ENCODE measurements at places on chromosomes 12 and 14.

GRCh38 chr12:75635606-75636444 is 124.4 kb upstream of the KRR1 start:
- DNase-seq, result no peak

- DNase-seq, result no peak
Measured at GRCh38 chr14:104865081-104865630, at the start of gene CEP170B. CEP170B (plus strand) TSS chr14:104865268; CDS start chr14:104868451, 3,183 bp downstream.

- DNase-seq, result no peak
Measured at GRCh38 chr14:39175445-39176262, 600 bp downstream of the PNN start.

GRCh38 chr14:103057372-103058163 is at the start of gene CDC42BPB:
CDC42BPB (minus strand) TSS chr14:103057549; CDS start chr14:103057173, 376 bp downstream.
- no peak for DNase-seq

DNA sequence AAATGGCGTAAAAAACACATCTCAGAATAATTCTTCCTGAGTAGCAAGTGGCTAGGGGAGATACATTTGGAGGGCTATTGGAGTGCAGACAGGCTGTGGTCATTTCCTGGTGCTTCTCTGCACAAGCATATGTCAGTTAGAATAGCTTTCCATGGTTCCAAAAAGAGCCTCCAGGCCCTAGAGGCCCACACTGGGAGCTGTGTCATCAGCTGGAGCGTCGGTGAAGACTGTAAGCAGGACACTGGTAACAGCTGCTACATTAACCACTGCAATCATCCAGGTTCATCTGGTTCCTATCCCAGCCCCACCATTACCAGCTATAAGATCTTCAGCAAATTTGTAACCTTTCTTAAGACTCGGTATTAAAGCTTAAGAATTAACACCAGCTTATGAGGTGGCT is 31.7 kb upstream of the APPL2 start:
- no peak for DNase-seq

DNA sequence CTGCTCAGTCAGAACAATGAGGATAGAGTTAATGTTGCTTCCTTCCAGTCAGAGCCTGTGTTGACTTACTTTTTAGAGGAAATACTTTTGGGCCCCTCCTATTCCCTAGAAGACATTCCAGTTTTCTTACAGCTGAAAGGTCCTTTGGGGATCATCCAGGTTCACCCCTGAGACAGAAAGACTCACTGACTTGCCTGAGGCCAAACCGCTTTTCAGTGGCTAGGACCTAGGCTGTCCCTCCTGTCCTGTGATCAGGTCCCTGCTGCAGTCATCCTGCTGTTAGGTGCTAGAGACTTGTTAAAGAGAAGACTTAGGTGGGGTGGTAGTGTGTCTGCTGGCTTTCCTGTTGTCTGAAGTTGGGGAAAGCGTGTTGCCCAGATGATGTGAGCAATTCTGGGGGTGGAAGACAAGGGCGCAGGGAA is 39.6 kb downstream of the SUSD6 start:
- DNase-seq, result no peak

- DNase-seq, result no peak
Measured at GRCh38 chr14:54639611-54640010, 72.7 kb downstream of the SAMD4A start.

- DNase-seq, result no peak
Measured at GRCh38 chr12:102880783-102881182, 36.3 kb downstream of the PAH start.

DNA sequence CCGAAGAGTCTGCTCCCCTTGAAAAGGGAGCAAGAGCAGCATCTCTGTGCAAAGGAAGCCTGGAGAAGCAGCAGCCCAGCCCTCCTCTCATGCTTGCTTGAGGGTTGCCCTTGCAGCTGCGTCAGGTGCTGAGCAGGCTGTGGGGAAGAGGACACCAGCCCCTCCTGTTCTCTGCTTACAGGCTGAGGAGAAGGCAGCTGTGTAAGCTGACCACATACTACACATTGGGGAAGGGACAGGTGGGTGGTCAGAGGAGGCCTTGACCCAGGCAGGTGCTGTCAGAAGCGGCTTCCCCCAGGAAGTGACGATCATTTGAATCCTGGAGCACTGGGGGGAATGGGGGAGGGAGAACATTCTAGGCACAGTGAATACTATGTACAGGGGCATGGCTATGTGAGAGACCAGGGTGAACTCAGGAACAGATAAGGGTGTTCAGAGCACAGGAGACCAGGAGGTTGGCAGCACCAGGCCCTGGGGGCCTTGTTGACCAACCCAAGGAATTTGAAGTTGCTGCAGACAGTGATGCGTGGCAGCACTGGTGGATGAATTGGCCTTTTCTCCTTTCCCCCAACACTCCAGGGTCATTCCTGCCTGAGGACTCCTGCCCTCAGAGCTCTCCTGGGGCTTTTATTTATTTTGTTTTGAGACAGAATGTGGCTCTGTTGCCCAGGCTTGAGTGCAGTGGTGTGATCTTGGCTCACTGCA is 2.7 kb upstream of the KLC1 start:
- DNase-seq, result no peak

GRCh38 chr14:75824318-75824717 is 157.5 kb downstream of the TGFB3 start:
- DNase-seq, result no peak

GRCh38 chr12:63849641-63850040 is 5.1 kb downstream of the SRGAP1 start:
- DNase-seq, result no peak

DNA sequence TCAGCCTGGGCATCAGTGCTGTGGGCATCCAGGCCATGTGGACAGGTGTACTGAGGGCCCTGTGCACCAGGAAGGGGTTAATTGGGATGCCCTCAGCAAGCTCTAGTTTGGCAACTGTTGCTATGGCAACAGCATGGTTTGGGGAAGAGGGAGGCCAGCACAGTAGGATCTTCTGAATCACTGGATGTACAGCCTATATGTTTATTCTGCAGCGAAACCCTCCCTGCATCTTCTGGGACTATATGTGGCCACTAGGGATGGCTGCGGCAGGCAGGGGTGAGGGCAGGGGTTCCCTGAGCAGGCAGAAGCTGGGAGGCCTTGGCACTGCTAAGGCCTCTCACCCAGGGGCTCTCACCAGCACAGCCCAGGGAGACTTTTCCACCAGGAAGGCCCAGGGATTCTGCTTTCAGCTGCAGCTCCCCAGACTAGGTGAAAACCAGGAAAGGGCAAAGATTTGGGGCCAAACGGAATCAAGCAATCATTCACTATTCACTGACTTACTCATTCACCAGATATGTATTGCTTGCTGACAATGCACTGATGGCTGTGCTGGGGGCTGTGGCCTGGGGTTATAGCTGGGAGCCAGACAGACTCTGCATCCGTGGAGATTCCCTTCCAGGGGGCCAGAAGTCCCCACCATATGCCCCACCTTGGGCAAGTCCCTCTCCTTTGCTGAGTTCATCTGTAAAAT is 42.8 kb downstream of the IRF2BPL start:
- no peak for DNase-seq

- no peak for DNase-seq
Measured at GRCh38 chr12:27305673-27306456, 26.8 kb upstream of the BMAL2 start.

GRCh38 chr14:95998656-95999055 is 40.5 kb upstream of the C14orf132 start:
- DNase-seq, result no peak

GRCh38 chr12:46811185-46811584 is 14.6 kb downstream of the SLC38A4 start:
- no peak for DNase-seq

DNA sequence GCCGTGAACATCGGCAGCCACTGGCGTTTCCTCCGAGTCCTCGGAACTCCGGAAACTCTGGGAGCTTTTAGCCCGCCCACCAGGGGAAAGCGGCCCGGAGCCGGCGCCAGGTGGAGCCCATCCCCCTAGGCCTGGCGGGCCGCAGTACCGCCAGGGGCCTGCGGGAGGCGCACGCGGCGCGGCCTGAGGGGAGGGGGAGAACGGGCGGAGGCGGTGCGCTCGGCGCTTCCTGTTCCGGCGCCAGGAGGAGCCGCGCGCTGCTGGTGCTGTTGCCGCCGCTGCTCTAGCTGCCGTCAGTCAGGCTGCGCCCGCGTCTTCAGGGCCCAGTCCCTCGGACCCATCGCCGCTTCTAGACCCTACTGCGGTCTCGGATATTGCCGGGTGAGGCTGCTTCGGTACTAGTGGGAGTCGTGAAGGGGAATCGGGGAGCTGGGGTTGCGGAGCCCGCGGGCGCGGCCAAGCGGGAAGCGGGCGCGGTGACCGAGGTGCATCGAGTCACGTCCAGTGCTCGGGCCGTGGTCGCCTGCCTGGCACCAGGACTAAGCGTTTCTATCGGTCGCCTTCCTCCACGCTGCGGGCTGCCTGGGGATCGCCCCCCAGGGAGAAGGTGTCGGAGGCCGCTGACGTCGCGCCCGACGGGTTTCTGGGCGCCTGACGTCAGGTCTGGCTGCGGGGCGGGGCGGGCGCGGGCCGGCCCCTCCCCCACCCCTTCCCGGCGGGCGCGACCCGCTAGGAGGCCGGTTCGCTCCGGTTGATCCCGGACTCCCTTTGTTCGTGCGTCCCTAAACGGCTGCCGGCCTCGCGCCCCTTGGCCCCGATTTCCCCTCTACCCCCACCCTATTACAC is at the start of gene MAPK1IP1L:
Gene MAPK1IP1L (plus strand): TSS at position 225 of the 846 bp plus-strand sequence. CDS start 10,037 bp downstream, outside the sequence.
- DNase-seq, result peak; percentile 58

- no peak for DNase-seq
Measured at GRCh38 chr12:52585946-52586345, 12.3 kb upstream of the KRT74 start.

GRCh38 chr14:59507063-59507751 is 22.9 kb downstream of the JKAMP start:
- peak; percentile 1 for DNase-seq

DNA sequence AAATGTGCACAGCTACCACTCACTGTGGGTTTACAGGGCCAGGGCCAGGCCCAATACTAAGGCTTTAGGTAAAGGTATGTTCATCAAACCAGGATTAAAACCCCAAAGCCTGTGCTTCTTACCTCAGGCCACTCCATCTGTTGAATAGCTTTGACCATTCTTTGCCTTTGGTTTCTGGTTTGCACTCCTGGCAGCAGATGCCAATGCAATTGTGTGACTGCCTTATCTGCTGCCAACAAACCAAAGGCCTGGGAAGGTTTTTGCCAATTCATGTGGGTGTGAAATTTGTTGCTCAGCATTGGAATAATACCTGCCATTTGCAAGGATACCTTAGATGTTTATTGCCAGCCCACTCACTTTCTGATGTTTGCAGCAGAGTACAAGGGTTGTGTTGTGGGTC is 221.6 kb downstream of the C12orf75 start:
- no peak for DNase-seq

- DNase-seq, result no peak
Measured at GRCh38 chr12:24948420-24948756, 513 bp downstream of the BCAT1 start.

DNA sequence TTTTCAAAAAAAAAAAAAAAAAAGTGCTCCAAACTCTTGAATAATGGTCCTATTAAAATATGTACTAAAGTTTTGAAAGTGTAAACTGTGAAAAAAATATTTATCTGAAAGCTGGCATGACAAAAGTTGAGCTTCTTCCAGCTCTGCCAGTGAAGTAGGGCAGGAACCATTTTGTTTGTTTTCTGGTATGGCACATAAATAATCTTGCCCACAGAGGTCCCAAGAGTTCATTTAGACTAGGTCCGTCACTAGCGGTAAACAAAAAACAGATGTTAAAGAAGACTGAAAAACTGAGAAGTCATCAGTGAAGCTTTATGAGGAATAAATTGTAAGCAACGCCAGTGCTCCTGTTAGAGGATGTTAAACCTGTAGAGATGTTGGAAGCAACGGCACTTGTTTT is 7.0 kb downstream of the ERP27 start:
- DNase-seq, result no peak

DNA sequence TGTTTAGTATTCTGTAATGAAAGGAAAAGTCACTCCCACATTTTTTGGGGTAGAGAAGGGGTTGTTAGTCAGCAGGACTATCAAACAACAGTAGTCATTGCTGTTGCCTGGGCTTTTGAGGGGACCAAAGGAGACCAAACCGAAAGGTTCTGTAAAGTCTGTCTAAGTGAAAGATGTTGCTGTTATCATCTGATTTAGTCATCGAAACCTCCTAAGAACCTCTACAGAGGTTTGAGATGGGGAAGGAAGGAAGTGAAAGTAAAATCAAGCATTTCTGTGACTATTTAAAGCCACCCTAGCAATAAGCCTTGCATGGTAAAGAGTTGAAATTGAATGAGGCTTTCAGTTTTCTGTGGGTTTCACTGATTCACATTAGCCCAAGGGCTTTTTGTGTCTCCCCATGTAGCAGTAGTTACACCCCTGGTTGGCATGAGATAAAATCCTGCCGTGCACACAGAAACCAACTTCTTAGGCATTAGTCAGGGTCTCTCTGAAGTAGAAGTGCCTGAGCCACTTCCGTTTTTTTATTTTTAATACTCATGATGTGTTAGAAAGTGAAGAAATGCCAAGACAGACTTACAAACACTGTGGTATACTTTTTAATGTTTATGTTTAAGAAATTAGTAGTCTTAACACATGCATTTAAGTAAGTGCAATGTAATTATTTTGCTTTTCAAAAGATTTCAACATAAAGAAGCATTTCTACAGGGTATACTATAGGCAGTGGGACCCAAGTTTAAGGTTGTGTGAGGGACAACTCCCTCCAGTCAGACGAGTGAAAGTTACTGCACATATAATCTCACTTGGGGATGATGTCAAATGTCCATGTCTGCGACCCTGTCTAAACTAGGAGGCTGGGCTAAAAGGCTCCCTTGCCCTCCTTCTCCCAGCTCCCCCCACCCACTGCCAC is 50.4 kb downstream of the DYRK2 start:
- DNase-seq, result no peak

GRCh38 chr12:83016218-83016835 is 329.6 kb downstream of the TMTC2 start:
- no peak for DNase-seq

GRCh38 chr14:41280745-41281144 is 325.9 kb upstream of the LRFN5 start:
- DNase-seq, result no peak

DNA sequence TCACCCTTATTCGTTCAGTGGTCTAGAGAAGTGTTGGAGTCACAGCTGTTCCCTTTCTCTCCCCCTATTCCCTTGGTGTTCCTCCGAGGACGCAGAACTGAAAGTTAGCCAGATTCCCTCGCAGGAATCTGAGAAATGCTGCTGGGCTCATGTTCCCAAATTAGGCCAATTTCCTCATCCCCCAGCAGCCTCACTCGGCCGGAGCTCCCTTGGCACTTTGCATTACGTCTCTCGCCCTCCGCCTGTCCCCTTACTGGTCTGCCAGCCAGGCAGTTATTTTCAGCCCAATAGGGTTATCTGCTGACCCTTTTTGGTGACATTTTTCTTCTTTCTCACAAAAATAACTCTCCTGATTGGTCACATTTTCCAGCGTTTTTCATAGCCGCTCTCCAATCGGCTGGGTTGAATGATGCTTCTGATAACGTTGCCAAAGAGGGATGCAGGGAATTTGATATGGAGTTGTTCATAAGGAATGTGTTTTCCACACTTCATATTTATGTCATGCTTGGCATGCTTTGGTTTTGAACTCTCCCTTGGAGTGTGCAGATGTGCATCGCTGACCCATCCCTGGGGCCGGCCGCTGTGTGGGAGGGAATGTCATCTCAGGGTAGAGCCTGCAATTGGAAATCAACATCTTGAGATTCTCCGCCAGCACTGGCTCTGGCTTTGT is 9.9 kb downstream of the IFT43 start:
- DNase-seq, result no peak

GRCh38 chr12:14952299-14952921 is 9.0 kb downstream of the ARHGDIB start:
- no peak for DNase-seq

All from NCI-H1436 treated with DMSO at 0.1 percent for 48 hours (cell line).